ENCODE measurements at places on chromosomes 12 and 14.

DNA sequence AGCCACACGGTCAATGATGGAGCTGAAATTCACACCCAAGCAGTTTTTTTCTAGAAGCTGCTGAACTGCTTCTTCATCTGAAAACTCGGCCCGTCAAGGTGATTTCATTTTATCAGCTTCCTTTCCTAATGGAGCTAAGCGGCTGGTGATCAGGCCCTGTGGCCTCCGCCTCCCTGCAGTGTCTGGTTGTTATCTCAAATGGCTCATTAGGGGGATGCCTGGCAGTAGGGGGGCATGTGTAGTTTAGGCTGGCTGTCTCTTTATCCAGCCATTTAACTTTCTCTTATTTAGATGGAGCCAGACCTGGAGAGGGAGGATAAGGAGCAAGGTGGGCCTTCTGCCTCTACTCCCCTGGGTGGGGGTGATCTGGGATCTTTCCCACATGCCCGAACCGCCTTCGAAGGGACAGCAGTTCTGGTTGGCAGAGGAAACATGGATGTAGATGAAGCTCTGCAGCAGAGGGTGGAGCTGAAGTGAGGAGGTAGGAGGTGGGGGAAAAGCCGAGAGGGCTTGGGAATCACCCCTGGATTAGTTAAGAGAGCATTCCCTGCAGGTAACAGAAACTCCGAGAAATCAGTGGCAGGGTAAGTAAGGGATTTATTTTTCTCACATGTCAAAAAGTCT lies 64.4 kb downstream of the TGFB3 start:
- no peak for DNase-seq

- no peak for DNase-seq
Measured at GRCh38 chr14:100861188-100861936, 35.4 kb downstream of the MEG3 start.

- DNase-seq, result no peak
Measured at GRCh38 chr14:96797582-96798349, 584 bp downstream of the VRK1 start.

DNA sequence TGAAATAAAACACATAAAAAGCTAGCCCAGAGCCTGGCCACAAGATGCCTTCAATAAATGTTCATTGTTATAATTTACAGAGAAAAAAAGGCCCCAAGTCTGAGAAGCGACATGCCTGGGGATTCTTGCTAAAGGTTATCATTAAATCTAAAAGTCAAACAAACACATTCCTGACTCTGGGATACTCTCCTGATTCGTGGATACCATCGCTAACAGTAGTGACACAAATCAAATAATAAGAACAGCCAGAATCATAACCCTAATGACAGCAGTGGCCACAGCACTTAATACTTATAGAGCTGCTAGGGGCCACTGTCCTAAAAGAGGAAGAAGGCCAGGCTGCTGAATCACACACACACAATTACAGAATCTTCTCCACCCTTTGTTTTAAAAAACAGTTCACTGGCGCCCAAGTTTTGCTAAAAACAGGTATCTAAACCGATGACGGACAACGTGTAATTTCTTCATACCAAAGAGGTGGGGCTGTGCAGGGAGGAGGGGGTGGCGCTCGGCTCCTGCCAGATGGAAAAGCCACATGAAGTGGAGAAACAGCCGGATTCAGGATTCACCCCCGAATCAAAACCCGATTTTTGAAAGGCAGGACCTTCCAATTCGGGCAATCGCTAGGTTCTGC lies 1.2 kb downstream of the CLIP1 start:
- DNase-seq, result no peak

DNA sequence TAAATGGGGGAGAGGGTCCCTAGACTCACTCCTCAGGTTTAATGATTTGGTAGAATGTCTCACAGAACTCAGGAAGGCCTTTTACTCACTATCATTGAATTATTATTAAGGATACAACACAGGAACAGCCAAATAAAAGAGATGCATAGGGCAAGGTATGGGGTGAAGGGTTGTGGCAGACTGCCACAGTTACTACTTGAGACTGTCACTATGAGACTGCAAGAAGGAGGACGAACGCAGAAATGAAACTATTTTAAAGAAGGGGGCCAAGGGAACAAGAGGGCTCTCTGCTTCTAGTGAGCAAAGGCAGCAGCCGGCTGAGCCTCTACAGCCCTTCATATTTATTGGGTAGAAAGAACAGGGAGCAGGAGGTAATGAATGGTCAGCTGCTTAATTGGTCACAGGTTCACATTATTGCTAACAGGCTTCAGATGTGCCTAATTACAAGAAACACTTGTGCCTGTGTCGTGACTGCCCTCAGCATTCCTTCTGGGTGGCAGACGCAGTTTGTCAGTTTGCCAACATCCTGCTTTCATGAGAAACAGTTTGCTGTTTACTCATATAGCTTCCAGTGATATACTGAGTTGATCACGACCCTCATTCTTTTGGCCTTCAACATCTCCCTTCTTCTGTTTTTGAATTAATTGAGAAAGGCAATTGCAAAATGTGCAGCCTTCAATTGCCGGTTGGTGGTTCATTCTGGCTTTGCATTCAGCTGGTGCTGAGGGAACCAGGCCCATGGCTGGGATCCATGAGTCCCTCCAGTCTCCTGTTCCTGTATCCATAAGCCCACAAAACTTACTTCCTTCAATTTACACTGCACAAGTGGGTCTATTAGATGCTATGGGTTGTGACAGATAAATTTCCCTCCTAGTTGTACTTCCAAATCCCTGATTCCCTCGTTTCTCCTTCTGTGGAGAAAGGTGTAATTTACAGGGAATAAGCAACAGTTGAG lies 82.8 kb upstream of the PLEKHG7 start:
- DNase-seq, result no peak

DNA sequence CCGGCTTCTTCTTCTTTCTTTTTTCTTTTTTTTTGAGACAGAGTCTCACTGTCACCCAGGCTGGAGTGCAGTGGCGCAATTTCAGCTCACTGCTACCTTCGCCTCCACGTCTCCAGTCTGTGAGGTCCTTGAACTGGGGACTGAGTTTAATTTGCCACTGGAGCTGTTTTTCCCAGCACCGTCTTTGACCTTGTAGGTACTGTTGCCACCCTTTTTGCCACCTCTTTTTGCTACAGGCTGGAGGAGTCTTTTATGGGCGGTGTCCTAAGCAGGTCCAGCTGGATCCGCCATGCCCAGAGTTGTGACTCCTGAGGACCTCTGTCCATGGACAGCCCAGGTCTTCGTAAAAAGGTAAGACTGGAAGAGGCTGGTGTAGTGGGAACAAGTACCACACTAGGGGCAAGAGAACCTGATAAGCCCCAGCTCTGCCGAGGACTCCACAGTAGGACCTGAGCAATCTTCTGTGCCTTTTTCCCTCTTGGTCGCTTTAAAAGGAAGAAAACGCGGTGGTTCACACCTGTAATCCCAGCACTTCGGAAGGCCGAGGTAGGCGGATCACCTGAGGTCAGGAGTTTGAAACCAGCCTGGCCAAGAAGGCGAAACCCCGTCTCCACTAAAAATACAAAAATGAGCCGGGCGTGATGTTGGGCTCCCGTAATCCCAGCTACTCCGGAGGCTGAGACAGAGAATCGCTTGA lies 946 bp downstream of the RNU4-2 start:
- DNase-seq, result no peak

DNA sequence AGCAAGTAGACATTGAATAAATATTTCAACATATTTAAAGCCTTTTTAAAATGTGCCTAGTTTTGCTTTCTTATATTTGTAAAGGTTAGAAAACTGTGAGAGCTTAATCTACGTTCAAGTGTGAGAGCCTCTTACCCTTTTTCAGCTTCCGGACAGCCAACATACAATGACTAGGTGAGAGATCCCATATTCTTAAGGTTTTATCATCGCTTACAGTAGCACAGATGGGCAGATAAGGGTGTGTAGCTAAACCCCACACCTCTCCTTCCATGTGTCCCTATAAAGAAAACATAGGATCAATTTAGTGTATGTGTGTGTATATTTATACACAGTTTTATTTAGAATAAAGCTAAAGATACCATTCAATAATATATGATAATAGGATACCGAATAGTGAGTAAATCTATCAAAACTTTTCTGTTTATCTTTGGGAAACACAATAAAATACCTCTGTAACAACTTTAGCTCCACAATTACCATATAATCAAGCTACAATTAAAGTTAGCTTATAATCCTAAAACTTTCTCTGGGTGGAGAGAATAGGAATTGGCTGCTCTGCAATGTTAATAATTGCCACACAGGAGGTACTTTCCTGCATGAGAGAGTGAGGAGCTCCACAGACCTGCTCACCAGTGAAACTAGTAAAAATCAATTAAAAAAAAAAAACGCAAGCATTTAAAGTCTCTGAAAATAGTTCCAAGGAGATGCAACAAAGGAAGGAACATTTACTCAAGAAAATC lies 110.8 kb downstream of the EML5 start:
- DNase-seq, result no peak

- no peak for DNase-seq
Measured at GRCh38 chr14:63715360-63715759, 12.5 kb downstream of the SGPP1 start.

- DNase-seq, result no peak
Measured at GRCh38 chr12:6312529-6313325, 2.2 kb downstream of the PLEKHG6 start.

DNA sequence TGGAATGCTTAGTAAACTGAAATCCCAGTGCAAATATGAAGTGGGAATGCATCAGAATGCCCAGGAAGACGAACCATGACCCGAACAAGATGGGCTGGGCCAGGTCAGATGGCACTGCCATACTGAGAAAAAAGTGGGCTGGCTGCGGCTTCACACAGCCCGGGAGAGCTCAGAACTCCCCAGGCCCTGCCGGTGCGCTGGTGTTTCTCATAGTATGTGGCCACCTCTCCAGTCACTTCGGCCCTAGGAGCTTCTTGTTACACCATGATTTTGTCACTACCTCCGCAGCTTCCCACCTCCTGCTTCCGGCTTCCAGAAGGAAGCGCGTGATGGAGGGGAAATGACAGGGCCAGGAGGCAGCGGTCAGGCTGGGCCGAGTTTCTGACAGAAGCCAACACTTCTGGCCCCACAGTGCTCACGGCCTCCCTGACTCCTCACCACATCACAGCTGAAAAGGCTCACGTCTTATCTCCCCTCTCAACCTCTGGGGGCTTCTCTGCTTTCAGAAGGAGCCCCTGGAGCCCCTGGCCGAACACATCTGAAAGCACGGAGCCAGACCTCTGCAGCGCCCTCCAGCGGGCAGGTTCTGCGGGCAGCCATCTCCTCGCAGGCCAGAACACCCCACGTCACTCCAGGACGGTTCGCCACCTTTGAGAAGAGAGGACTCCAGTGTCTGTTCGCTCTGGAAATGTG lies 30.7 kb downstream of the DAD1 start:
- peak; percentile 84 for DNase-seq

DNA sequence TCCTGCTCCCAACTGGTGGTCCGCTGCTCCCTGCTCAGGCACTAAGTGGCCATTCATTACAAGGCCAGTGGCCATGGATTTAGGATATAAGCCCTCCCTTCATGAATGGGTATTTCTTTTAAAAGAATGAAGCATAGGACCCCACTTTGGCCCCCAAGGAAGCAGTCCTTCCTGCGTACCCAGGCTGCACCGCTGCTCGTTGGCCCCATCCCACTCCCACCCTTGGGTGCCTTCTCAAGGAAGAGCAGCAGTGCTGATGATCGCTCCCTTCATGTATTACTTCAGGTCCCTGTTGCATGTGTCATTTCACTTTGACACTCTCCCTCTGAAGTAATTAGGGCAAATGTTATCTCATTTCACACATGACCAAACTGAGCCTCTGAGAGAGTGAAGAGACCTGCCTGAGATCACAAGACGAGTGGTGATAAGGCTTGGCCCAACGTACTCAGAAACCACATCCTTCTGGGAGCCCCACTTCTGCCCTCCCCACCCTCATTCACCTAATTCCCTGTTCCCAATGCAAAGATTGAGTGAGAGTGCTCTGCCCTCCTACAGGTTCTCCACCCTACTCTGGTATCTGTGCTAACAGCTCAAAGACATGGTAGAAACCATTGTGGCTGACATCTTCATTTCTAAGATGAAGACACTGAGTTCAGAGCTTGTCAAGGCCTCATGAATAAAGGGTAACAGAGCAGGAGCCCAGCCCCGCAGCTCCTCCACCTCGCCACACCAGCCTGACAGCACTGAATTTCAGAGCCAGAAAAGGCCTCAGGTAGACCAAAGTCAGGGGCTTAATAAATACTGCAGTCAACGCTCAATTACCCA lies 10.3 kb upstream of the KRT2 start:
- DNase-seq, result no peak

DNA sequence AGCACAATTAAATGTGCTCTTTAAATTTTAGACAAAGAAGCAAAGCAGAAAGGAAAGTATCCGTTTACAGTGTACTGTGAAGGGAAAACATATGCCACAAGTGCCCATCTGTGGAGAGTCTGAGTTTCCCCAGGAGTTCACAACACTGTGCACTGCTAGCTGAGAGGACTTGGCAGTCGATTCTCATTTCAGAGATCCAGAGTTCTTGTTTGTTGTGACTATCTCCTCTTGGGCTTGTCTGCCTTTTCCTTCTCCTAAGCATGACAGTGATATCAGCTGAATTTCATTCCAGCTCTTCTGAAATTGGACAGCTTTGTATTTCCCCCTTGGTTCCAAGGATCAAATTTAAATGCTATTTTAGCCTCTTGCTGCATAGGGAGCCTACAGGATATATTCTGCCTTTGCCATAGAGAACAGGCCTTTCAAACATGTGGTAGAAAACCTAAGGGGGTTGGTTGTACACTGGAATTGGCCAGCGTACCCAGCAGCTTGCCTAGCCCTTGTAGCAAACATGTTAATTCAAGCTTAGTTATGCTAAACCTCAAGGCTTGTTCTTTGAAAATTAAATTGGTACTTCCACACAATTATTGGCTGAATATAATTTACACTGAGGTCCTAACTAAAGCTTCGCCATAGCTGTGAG lies 259.2 kb upstream of the NOVA1 start:
- no peak for DNase-seq

DNA sequence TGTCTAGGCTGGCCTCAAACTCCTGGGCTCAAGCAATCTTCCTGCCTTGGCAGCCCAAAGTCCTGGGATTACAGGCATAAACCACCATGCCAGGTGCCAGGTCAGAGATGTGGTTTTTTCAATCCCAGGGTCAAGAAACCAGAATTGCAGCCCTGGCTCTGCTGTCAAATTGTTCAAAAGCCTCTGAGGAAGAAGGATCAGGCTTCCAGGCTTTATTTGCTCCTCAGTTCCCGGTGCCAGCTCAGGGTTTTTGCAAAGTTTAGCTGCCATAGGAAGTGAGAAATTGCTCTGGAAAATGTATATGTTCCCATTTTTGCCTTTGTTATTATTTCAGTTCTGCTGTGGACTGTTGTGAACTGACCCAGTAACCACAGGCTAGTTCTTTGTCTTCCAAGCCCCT lies 28.7 kb downstream of the WNT5B start:
- no peak for DNase-seq

GRCh38 chr14:78933948-78934524 lies 763.9 kb downstream of the NRXN3 start:
- DNase-seq, result no peak

DNA sequence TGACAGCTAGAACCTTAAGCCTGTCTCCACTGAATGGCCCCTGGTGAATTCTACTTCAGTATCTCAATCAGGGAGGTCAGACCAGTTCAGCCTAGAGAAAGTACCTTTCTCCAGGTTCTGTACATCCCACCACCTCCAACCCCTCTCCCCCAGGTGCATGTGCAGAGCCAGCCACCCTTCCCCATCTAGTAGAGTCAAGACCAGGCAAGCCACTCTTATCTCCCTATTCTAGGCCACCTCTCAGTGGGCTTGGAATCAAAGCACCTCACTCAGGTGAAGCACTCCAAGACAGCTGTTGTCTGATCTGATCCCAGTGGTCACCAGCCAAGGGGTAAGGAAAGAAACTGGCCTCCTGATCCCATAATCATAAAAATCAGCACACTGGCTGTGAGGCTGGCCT lies 340.9 kb downstream of the BCL11B start:
- no peak for DNase-seq

- DNase-seq, result no peak
Measured at GRCh38 chr14:23118506-23119362, at the start of gene CEBPE. Gene CEBPE (minus strand): TSS chr14:23119255. CDS start chr14:23119091, 164 bp downstream.

GRCh38 chr14:92659765-92660561 lies 88.5 kb downstream of the LGMN start:
- DNase-seq, result no peak

Measured in H1 (cell line).